ENCODE measurements at places on chromosomes 1 and 21.

DNA sequence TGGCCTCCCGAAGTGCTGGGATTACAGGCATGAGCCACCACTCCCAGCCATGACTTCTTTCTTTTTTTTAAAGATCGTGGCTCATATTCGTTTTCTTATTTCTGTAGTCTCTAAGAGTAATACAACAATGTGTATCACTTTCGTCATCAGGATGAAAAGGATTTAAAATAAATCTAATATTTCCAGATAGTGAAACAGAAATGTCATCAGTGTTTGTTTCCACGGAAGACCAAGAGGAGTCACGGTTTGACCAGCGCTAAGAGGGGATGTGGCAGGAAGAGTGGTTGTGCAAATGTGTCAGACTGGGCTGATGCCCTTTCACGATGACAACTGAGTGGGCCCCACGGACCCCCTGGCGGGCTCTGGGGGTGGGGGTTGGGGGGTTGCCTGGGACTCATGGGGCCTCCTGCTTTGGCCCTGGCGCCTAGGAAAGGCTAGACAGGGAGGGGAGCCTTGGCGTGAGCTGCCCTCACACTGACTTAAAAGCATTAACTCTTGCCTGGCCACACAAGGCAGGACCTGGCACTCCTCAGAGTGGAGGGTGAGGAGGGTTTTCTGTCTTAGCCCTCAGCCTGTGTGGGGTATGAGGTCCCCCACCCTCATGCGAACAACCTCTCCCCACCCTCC, 8.4 kb downstream of the SOX13 start:
- DNase-seq = no peak

- DNase-seq = no peak
These were observed 19.2 kb upstream of the PRKAA2 start for GRCh38 chr1:56625819-56626440.

GRCh38 chr21:16285605-16286126, 555.9 kb downstream of the USP25 start:
- DNase-seq = no peak

GRCh38 chr21:45138199-45139002, 64.0 kb downstream of the ADARB1 start:
- DNase-seq = peak; percentile 18

GRCh38 chr1:23434260-23434775, 9.8 kb upstream of the TCEA3 start:
- DNase-seq = no peak

GRCh38 chr1:15740924-15741850, 1.1 kb upstream of the TMEM82 start:
- DNase-seq = peak; percentile 33

DNA sequence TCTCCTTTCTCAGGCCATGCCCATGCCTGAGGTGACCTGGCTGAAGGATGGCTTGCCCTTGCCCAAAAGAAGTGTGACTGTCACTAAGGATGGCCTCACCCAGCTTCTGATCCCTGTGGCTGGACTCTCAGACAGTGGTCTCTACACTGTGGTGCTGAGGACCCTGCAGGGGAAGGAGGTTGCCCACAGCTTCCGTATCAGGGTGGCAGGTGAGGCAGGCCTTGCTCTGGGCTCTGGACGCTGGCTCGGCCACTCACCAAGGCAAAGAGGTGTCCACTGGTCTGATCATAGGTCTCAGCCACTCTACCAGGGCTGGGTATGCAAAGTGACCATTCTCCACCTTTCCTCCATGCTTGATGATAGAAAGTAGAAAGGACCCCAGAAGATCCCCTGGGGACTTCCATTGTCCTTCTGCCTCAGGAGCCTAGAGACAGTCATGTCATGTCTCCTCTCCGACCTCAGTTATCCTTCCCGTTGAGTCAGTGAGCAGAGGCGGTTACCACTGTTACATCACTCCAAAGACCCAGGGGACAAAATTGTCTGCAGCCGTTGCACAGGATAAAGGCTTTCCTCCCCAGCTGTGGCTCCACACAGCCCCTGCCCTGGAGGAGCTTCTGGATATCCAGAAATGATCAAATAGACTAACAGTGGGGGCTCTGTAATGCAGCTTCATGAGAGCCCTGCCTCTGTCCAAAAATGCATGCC, 34.2 kb downstream of the IGFN1 start:
- DNase-seq = no peak

- DNase-seq = no peak
These were observed 192.4 kb upstream of the GALNT2 start for GRCh38 chr1:229874609-229875008.

GRCh38 chr1:164801246-164801731, 242.3 kb downstream of the PBX1 start:
- no peak for DNase-seq

DNA sequence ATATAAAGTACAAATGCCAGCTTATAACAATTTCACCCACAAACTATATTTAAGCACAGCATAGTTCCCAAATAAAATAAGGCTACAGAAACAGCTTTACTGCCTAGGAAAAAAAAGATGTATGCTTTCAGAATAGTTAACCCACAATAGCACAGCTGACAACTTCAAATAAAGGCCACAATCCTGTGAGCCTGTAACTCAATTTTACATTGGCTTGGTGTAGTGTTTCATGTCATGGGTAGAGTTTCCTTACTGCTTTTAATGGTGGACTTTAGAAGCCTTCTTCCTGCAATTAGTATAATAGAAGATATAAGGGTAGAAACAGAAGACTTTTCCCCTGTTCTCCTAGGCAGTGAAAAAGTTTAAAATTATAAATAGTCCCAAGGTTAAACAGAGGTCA, 44.3 kb upstream of the ZC3H11B start:
- no peak for DNase-seq

DNA sequence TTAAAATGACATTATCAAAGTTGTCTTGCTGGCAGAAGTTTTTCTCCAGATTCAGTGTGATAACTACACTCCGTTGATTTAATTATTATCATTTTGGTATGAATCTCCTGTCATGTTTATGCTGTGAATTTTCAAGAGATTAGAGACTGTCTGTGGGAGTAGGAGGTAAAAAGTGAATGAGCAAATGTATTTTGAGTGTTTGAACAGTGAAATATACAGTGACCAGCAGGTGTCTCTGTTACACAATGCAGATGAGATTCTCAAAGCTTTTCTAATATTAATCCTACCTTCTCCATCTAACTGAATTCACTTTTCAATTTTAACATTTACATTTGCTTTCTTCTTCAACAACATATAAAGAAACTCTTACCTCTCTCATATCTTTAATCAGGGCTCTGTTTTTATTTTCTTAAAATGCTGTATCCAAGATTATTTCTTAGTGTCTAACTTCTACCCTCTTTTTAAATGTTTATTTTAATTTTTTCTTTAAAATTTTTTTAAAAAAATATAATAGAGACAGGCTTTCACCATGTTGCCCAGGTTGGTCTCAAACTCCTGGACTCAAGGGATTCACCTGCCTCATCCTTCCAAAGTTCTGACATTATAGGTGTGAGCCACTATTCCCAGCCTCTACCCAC, 20.9 kb upstream of the HSPA13 start:
- peak; percentile 18 for DNase-seq

- DNase-seq = no peak
These were observed 89.7 kb upstream of the IFFO2 start for GRCh38 chr1:19045898-19046880.

DNA sequence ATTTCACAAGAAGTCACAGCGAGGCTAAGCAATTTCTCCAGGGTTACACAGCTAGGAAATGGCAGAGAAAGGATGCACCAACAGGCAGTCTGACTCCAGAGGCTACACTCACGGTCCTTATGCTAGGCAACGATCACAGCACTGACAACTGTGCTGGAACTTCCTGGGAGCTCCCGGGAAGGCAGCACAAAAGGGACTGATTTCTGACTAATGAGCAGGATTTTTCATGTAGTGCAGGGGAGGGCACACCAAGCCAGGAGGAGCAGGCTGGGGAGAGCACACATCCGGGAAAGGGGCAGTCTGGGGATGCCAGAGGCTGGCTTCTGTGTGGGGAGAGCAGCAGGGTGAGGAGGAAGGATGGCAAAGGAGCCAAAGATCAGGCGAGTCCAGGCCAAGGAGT, 486.7 kb downstream of the OMA1 start:
- no peak for DNase-seq

DNA sequence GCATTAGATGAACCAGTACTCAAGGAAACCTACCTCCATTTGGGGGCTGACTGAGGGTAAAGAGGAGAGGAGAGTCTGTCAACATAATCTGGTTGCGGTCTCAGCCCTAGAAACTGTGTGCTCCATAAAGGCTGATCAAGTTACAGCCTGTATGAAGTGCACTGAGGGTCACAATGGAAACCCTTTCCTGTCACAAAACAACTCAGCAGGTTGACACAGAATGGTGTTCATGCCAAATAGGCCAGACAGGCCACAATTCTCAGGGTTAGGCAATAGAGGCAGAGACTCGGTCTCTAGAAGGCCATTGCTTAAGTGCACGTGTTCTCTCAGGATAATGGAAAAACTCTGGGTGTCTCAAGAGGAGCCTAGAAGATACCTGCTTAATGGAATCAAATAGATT, 4.1 kb upstream of the ANKRD35 start:
- DNase-seq = no peak

DNA sequence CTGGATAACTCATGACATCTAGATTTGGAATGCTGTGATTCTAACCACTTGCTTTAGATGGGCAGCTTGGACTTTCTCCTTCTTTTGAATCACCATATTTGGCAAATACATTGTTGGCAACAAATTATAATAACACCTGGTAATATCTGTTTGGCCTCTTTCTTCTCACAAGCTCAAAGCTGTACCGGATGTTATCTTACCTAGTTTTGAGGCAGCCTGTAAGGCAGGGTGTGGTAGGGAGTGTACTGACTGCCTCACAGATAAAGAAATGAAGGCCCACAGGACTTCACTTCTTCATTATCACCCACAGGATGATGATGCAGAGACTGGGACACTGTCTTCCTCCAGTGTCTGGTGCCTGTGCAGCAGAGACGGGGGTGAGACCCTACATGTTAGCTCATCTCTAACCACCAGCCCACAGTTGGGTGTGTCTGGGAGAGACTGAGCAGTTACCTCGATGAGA, 28.5 kb downstream of the TUFT1 start:
- no peak for DNase-seq

GRCh38 chr1:154483941-154484803, 17.8 kb upstream of the TDRD10 start:
- no peak for DNase-seq

GRCh38 chr1:236938760-236939159, 65.5 kb downstream of the MT1HL1 start:
- DNase-seq = no peak

DNA sequence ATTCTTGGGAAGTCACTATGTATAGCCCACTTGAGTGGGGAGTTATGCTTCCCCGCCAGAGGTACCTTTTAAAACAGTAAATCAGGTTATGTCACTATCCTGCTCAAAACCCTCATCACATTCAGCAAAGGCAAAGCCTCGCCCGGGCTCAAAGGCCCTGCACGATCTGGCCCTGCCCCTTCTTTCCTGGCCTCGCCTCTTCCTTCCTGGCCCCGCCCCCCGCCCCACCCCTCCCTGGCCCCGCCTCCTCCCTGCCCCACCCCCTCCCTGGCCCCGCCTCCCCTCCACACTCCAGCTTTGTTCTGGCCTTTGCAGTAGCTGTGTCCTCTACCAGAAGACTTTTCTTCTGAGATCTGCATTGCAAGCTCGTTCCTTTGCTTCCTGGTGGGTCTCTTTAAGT, 6.6 kb downstream of the LDLRAD2 start:
- DNase-seq = no peak

DNA sequence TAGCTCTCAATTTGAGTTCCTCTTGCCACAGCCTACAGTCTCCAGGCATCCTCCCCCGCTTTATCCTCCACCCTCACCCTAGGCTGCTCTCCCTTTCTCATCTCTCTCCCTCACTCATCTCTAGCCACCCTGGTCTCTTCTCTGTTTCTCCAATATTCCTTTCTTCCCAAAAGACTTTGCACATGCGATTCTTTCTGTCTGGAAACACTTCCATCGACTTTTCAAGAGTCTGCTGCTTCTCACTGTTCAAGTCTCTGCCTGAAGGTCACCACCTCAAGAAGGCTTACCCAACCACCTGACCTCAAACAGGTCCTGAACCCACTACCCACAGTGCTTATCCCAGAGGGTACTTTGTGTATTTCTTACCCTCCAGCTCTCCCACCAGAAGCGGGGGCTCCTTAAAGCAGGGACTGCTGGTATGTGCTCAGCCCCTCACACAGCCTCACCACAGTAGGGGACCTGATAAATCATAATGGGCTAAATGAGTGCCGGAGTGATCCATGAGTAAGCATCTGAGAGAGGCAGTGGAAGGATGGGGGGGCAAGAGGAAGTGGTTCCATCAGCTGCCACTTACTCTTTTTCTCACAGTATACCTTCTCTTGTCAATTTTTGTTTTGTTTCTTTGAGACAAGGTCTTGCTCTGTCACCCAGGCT, 14.3 kb upstream of the KRTAP19-8 start:
- DNase-seq = no peak

DNA sequence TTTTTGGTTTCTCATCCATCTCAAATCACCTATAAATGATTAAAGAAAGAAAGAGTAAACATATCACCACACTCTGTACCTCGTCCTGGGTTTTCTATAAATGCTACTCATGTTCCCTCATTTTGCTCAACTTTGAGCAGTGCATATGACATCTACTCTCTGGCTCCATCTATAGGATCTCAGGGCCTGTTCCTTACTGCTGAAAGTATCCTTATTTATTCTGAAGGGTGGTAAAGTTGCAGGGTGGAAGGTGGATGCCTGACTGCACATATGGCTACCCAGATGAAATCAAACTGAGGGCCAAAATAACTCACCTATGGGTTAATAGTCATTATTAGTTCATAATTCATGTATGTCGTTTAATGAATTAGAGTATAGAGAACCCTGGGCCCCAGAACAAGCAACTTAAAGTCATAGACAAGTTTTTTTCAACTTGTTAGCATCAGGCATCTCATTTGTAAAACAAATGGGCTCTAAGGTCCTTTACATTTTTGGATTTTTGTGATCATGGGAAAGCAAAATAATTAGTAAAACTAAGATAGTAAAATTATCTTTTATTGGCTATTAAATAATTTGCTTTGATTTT, 46.5 kb downstream of the NCF2 start:
- DNase-seq = no peak
